Activated CD4-positive, alpha-beta T cell treated with anti-CD3 and anti-CD28 coated beads for 24 hours (primary cell): ENCODE measurements at places on chromosomes 2 and 18.

DNA sequence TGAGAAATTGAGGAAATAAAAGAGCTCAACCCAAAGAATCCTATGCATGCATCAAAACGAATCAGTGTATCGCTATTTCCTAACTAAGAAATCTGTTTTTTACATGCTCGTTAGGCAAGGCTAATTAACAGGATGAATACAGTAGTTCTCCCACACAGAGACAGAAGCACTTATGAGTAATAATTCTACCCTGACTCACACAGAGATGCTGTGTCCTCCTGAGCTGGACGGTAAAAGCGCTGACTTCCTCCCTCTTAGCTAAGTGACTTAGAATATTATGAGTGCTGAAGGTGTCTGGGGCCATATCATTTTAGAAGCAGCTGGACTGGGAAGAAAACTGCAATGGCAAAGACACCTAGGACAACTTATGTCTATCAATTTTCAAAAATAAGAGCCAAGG is 18.5 kb downstream of the PLEKHM3 start:
- DNase-seq = no peak

DNA sequence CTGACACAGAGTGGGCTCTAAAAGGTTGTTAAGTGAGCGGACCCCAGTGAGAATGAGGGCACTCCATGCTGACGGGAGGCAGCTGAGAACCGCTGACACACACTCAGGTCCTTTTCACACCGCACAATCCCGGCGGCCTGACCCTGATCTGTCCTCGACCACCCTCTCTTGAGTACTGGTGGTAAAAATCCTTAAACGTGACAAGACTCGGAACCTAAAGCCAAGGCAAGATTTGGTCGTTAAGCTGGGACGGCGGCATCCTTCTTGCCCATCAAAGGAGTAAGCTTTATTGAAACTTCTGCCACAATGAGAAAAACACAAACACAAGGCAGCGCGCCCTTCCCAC is 569 bp downstream of the TMX3 start:
- no peak for DNase-seq

DNA sequence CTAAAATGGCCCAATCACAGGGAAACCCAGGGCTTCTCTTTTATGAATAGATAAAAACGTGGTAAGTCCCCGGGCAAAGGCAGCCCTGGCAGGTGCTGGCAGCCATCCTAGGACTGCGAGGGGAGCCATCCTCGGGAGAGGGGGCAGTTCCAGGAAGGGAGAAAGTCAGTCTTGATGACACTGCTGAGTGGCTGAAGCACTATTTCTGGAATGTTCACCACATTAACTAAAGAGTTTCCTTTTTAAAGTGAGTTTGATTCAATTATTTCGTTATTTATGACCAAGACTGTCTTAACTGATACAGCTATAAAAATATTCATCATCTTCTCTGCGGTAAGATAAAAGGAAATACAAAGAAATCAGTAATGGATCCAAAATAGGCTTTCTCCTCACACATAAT is 20.4 kb downstream of the TTR start:
- no peak for DNase-seq

- DNase-seq = no peak
Measured at GRCh38 chr2:10405448-10405847, 42.7 kb downstream of the ODC1 start.

- DNase-seq = no peak
Measured at GRCh38 chr2:226845386-226846116, 9.7 kb downstream of the RHBDD1 start.

GRCh38 chr2:144083211-144083610 is 436.7 kb downstream of the ZEB2 start:
- DNase-seq = no peak

GRCh38 chr18:8870528-8870927 is 165.2 kb downstream of the MTCL1 start:
- no peak for DNase-seq
